ENCODE measurements at places on chromosomes 4 and X.

DNA sequence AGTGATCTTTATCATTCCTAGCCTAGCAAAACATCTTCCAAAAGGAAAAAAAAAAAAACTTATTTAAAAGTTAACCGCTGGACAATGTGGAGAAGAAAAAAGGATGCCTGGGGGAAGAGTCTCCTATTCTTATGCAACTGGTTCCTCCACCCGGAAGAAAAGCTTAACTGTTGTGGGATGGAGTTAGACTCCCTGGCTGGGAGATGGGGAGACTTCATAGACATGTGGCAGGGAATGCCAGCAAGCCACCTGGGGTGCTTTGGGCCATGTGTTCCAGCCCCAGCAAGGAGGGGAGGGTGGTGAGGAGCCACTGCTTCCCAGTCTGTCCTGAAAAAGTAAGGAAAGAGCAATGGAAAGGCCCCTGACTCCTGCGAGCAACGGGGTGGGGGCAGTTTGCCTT lies 119.4 kb upstream of the SPIN4 start:
- DNase-seq, result no peak

GRCh38 chr4:139674875-139675550 lies 9.4 kb downstream of the MGST2 start:
- DNase-seq, result peak; percentile 23

- no peak for DNase-seq
Measured at GRCh38 chr4:6893449-6894085, 16.1 kb upstream of the TBC1D14 start.

DNA sequence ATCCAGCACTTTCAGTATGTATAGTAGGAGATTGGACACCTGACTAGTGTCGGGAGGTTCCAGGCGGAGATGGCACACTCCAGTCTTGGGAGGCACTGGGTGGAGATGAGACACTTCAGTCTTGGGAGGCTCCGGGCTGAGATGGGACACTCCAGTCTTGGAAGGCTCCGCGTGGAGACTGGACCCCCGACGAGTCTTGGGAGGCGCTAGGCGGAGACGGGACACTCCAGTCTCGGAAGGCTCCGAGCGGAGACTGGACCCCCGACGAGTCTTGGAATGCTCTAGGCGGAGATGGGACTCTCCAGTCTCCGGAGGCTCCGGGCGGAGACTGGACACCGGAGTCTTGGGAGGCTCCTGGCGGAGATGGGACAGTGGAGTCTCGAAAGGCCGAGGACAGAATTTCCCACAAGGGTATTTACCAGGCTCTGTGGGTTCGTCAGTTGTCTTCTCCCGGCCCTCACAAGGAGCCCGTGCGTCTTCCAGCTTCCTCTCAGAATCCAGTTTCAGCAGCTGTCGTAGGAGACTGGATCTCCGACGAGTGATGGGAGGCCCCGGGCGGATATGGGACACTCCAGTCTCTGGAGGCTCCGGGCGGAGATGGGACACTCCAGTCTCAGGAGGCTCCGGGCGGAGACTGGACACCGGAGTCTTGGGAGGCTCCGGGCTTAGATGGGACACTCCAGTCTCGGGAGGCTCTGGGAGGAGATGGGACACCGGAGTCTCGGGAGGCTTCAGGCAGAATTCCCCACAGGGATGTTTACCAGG lies 952 bp downstream of the FAM47A start:
- DNase-seq, result no peak

- no peak for DNase-seq
Measured at GRCh38 chrX:6163721-6164120, 64.9 kb downstream of the NLGN4X start.

- DNase-seq, result no peak
Measured at GRCh38 chr4:5478169-5478568, 230.2 kb downstream of the EVC2 start.

GRCh38 chrX:20461576-20461975 lies 194.9 kb upstream of the RPS6KA3 start:
- DNase-seq, result no peak

DNA sequence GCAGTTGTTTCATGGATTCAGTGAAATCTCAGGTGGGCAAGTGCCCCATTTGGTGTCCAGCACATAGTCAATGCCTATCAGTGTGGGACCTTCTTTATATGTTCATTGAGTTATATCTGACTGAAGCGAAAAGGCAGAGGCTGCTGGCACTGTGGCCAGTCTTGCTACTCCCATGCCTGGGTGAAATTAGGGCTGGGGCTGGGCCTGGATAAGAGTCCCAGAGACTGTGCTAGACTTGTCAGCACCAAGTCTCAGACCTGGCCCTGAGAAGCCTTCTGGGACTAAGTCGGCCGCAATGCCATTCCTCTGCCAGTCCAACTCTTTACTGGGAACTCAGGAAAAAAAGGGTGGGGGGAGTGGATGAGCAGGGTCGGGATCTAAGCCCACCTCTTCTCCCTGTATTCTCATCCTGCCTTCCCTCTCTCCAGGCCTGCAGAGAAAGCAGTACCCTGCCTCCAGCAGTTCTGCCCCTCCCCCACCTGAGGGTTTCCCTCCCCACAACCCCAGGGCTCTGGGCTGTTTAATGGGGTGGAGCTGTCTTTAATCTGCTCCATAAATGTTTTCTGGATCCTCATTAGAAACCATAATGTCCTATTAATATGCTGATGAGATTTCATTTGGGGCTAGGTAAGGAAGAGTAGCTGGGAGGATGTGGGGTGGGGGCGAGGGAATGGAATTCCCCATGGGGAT lies 153.5 kb upstream of the PJA1 start:
- no peak for DNase-seq

Measured in CD4-positive, alpha-beta T cell treated with Interferon alpha-2 for 1 hour (primary cell).